Stimulated activated CD4-positive, alpha-beta T cell treated with anti-CD3 and anti-CD28 coated beads, Interleukin-4, amount 100 ng/mL, for 48 hours (primary cell): ENCODE measurements at places on chromosomes 5 and 9.

- no peak for DNase-seq
Measured at GRCh38 chr5:136145030-136145429, 12.4 kb downstream of the SMAD5 start.

DNA sequence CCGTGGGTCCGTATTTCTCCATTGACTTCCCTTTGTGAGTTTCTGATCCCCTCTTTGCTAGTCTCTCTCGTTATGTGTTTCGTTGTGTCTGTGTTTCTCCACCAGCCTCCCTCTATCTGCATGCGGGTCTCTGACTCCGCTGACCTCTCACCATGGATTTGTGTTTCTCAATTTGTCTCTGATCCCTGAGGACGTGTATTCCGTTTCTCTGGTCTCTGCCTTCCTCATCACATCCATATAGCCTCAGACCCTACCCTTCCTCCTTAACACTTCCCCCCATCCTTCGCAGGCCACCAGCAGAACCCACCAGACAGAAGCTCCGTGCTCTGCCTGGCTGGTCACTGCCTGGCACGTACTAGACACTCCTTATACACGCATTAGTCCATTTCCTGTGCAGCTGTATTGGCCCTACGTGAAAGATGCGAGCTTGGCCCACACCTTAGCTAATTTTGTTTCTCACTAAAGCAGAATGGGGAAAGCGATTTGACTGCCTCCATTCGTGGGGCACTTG is 631 bp downstream of the B4GALT7 start:
- no peak for DNase-seq

DNA sequence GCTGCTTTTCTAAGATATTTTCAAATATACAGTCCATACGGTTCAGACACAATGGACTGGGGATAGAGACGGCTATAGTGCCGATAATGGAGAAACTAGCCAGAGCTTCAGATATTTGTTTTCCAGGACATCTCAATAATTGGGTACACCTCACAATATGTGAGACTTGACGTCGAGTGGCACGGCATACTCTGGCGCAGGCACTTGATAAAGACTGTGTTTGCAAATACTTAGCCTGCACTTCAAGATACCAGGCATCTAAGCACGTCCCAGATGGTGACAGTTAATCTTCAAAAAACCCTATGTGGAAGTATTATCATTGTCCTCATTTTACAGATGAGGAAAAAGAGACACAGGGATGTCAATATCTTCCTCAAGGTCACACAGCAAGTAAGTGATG is 48.5 kb downstream of the SEMA5A start:
- no peak for DNase-seq

GRCh38 chr5:118577621-118578020 is 410.7 kb downstream of the DTWD2 start:
- no peak for DNase-seq

- DNase-seq = no peak
Measured at GRCh38 chr5:171330021-171330420, 21.0 kb downstream of the TLX3 start.

DNA sequence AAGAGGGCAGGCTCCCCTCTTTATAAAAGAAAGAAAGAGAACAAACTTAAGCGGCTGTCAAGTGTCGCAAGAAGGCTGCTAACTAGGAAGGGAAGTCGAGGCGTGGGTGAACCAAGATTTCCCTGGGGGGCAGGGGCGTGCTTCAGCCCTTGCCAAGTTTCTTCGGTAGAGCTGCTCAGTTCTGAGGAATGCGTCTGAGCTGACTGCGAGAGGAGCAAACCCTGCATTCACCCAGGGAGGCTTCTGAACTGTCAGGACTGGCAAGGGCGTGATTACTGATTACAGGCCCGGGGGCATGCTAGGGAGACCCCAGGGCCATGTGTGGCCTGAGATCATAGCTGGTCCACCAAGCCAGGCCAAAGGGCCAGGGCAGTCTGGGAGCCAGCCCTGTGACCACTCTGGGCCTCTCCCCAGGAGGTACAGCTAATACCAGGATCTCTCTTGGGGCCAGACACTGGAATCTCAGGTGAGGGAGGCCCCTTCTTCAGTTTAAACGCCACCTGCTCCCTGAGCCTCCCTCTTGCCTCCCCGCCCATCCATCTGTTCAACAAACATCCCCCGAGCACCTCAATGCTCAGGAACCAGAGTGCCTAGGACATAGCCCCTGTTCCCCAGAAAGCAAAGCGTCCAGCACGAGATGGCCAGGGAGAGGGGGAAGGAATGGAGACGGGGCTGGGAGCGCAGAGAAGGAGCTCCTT is 30.9 kb downstream of the SARDH start:
- no peak for DNase-seq

GRCh38 chr5:110752953-110753352 is 14.1 kb downstream of the SLC25A46 start:
- no peak for DNase-seq

- DNase-seq = no peak
Measured at GRCh38 chr9:93874242-93874641, 80.9 kb downstream of the BARX1 start.

- no peak for DNase-seq
Measured at GRCh38 chr5:104778-105296, 12.9 kb downstream of the PLEKHG4B start.

GRCh38 chr5:129246088-129246487 is 151.5 kb downstream of the ISOC1 start:
- DNase-seq = no peak

DNA sequence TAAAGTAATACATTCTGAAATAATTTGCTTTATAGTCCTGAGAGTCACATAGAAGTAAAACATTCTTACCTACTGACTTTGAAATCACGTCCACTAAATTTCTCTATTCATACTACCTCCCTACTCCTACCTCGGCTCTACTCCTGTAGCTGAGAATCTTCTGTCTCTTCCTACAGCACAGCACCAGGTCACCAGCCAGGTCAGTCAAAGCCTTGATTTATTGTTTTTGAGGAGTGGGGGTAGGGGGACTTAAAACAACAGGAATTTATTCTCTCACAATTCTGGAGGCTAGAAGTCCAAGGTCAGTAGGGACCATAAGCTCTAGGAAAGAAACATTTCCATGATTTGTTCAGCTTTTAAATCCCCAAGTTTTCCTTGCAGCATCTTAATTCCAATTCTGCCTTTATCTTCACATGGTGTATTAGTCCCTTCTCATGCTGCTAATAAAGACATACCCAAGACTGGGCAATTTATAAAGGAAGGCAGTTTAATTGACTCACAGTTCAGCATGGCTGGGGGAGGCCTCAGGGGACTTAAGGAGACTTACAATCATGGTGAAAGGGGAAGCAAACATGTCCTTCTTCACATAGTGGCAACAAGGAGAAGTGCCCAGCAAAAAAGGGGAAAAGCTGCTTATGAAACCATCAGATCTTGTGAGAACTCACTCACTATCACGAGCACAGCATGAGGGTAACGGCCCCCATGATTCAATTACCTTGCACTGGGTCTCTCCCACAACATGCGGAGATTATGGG is 49.6 kb upstream of the CCNG1 start:
- DNase-seq = no peak

DNA sequence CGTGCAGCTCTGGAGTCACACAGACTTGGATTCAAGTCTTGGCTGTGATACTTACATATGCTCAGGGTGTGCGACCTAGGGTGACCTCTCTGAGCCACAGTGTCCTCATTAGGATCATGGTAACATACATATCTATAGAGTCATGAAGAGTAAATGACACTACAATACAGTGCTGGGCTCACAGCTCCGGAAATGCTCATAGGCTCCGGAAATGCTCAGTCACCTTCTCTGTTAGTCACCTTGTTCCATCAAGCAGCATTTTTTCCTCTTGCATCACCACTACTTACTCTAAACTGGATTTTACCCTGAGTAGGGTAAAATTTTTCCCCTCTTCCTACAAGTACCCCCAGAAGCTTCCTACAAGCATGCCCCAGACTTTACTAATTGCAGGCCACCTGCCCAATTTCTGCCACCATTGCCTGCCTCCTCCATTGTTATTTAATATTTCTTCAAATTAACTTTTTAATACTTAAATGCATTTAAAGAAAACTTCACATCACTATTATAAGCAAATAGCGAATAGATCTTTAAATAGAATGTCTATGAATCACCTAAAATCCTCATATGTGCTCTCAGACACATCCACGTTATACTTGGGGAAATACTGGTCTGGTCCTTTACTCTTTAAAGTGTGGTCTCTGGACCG is 147.6 kb upstream of the SPRY4 start:
- DNase-seq = peak; percentile 28

GRCh38 chr9:33043671-33044070 is 18.6 kb downstream of the DNAJA1 start:
- no peak for DNase-seq

DNA sequence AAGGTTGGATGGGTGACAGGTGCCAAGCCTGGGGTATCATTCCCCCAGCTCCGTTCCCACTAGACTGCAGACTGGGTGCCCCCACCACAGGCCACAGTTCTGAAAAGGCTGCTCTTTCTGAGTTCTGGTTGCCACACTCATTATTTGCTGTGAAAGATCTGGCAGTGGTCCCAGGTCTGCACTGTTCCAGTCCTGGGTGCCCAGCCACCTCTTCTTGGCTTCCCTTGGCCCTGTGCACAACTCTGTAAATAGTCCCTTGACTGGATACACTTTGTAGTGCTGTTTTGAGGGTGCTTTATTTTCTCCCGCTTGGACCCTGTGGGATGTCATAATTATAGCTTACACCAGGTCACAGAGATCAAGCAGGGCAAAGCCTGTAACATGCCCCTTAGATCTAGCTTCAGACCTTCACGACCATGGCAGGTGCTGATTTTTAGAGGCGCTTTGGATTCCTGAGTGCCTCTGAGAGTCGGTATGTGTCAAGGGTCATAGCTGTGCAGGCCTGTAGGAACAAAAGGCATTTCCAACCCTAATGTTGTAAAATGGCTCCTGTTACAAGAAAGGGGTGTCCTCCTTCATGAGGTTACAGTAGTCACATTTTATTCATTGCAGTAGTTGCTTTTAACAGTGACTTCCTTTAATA is 344.9 kb downstream of the ICE1 start:
- no peak for DNase-seq

GRCh38 chr5:168085261-168086031 is 206.0 kb upstream of the WWC1 start:
- no peak for DNase-seq

DNA sequence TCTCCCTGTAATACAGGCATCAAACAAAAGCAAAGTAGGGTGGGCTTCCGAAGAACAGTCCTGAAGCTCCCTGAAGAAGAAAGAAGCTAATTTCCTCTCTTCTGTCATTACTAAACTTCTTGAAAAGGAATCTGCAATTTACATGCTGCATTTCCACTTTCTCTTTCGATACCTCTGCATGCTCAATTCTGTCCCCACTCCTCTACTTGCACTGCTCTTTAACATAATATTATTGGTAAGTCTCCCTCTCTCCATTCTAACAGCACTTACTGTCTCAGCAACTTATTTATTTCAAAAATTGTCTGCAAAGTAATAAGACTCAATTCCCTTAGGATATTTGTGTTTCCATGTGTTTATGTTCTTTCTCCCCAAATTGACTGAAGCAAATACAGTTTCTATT is 3.9 kb upstream of the PLPP1 start:
- no peak for DNase-seq

DNA sequence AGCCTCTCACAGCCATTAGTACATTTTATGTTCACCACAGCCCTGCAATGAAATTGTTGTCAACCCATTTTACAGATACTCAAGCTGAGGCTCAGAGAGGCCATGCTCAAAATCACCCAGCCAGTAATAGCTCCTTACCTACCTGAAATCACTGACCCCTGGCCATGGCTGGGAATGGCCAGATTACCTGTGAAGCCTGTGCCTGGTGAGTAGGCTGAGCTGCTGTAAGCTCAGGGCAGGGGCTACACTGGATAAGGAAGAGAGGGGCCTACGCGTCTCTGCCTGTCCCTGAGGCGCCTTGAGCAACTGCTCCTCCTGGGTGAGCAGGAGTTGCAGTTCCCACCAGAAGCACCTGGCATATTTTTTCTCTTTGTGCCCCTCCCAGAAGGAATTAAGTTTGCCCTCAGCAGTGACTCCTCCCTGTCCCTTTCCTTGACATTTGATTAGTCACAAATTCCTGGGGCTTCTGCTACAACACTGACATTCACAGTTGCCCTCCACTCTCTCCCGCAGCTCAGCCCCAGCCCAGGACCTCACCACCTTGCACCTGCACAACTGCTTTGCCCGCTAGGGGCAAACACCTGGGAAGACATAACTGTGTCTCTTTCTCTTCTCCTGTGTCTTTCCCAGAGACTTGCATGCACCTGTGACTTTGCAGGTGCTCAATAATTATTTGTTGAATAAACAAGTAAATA is 5.7 kb downstream of the CLTB start:
- DNase-seq = no peak

DNA sequence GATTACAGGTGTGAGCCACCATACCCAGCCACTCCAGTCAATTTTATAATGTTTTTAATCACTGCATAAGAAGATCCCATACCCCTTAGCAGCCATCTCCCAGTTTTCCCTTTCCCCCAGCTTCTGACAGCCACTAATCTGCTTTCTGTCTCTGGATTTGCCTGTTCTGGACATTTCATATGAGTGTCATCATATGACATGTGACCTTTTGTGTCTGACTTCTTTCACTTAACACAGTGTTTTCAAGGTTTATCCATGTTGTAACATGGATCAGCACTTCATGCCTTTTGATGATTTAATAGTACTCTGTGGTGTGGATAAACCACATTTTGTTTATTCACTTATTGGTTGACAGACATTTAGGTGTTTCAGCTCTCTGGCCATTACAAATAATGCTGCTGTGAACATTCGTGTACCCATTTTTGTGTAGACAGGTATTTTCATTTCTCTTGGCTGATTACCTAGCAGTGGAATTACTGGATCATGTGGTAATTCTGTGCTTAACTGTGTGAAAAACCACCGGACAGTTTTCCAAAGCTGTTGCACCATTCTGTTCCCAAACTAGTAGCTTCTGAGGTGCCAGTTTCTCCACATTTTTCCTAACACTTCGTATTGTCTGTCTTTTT is 8.6 kb downstream of the SUSD3 start:
- no peak for DNase-seq

DNA sequence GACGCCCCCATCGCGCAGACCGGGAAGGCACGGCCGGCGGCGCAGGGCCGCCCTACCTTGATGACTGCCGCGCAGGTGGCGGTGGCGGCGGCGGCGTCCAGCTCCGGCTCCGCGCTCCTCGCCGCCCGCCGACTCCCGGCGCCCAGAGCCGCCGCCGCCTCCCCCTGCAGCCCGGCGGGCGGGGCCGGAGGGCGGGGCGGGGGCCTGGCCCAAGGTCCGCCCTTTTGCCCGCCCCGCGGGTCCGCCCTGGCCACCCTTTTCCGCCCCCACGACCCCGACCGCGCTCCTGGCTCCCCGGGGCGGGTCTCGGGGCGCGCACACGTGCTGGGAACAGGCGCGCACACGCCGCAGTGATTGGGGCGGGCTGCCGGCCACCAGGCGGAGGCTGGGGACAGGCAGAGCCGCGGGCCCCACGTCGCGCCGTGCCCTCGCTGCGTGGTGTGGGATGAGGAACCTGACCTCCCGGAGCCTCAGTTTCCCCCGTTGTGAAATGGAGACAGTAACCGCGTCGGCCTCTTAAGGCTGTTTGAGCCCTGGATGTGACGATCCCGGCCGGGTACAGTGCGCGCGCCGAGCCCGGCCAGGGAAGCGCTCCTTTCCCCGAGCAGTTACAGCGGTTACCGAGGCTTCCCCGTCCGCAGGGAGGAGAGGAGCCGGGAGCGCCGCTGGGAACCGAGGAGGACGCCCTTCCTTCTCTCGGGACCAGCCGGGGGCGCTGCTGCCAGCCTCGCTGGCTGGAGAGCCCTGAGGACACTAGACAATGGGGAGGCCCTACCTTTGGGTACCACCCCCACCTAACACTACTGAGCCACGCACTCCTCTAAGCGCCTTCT is at the start of gene CORO2A:
CORO2A (minus strand) TSS at position 135 of the 833 bp plus-strand sequence. CDS start 34,977 bp downstream, outside the sequence.
- DNase-seq = peak; percentile 60

GRCh38 chr9:108512426-108513173 is 343.2 kb downstream of the ACTL7B start:
- DNase-seq = no peak
